ENCODE measurements at places on chromosomes 7 and 10.

GRCh38 chr10:27536437-27536836 is 32.3 kb downstream of the RAB18 start:
- no peak for DNase-seq

DNA sequence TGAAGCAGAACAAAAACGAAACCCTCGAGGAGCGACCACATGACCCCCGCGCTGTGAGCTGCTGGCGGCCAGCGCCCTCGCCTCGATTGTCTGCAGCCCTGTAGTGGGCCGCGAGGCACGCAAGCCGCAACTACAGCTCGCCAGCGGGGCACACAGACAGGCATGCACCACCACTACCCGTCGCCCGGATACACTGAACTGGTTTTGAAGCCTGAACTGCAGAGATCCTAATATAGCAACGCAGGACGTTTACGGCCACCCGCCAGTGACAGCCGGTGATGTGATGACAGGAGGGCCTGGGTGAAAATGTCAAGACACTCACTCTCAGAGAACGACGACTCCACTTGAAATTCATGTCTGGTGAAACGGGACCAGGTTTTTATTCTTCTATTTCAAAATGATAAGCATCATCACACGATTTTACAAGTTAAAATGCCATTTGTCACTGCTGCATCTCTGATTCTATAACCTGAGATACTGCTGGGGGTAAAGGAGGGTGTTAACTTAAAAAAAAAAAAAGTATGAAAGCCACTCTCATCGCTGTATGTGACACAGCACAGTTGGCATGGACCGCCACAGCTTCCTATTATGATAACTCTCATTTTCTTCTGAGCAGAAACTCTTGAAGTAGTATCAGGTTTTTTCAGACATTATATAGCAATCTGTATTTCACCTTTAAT is 120.3 kb upstream of the DIP2C start:
- DNase-seq = no peak

DNA sequence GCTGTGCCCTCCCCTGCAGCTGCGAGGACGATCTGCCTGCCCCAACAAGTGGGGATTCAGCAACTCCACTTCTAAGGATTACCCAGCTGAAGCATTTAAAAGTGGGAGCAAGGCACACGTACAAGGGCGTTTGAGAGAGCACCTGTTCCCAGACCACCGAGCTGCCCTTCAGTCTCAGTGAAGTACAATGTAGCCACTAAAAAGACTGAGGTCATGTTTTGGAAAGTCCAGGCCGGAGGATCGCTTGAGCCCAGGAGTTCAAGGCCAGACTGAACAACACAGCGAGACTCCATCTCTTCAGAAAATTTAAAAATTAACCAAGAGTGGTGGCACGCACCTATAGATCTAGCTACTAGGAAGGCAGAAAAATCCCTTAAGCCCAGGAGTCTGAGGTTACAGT is 14.7 kb downstream of the NOS3 start:
- DNase-seq = no peak

DNA sequence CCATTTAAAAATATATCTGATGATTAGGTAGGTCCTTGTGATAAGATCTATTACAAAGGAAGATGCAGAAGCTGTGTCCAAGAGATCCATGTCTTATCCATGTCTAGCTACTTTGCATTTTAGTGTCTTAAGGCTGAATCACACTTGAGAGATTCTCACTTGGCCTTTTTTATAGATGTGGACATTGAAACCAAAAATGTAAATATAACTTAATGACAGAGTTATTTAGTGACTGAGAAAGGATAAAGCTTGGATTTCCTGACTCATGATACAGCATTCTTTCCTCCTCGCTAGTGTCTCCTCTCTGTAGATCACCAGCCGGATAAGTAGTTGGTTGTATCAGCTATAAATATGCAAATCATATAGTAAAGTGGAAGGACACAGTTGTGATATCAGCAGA is 23.3 kb downstream of the INHBA start:
- no peak for DNase-seq

DNA sequence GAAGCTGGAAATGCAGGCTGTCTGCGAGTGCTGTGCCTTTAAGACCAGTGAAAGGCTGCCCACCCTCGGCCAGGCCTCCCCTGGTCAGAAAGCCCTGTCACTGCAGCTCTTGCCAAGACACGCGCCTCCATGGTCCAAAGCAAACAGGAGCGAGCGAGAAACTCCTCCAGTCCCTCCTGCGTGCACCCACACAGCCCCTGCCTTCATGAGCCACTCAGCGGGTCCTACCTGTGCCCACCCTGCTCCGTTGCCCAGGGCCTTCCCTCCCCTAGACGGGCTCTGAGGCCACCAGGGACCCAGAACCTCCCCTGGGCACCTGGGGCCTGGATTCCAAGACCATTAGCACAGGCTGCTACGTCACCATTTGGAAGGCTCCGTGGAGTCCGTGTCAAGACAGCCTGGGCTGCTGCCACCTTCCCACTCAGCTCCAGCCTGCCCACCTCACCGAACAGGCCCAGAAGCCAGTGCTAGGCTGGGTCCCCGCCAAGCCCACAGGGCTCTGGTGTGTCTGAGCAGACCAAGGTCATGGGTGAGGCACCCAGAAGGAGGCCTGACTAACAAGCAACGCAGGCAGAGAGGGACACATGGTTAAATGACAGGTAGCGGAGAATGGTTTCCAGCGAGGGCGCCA is 144.5 kb downstream of the NEURL1 start:
- no peak for DNase-seq

DNA sequence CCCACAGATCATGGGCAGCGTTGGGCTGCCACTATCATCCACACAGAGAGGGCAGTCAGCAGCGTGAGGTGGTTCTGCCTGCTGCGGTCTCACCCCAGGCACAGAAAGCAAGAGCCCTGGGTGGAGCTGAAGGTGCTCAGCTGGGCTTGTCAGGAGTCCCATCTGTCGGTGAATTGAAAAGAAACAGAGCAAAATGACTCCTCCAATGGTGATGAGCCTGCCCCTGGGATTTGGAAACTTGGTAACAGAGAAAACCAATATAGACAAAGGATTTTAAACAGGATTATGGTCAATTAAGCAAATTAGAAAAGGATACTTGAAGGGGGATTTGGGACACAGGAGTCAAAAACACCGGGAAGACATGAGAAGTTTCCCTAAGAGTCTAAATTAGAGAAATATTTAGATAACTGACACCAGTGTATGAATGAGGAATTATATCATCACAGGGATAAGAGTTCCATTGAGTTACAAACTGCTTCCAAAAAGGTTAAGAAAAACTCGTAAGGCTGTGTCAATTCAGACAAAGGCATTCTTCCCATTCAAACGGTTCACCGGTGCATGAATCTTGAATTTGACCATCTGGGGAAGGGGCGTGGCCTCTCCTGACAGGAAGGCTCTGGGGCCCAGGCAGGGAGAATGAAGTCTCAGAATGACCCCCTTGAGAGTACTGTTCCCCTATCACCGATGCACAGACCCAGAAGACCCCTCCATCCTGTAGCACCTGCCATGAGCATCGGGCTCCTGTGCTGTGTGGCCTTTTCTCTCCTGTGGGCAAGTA is 70.0 kb upstream of the PRSS58 start:
- no peak for DNase-seq

- no peak for DNase-seq
Measured at GRCh38 chr7:151274396-151274795, 25.9 kb upstream of the SMARCD3 start.

Measured in activated naive CD8-positive, alpha-beta T cell treated with anti-CD3 and anti-CD28 coated beads for 36 hours (primary cell).